Activated naive CD4-positive, alpha-beta T cell (primary cell): ENCODE measurements at places on chromosomes 6 and 20.

DNA sequence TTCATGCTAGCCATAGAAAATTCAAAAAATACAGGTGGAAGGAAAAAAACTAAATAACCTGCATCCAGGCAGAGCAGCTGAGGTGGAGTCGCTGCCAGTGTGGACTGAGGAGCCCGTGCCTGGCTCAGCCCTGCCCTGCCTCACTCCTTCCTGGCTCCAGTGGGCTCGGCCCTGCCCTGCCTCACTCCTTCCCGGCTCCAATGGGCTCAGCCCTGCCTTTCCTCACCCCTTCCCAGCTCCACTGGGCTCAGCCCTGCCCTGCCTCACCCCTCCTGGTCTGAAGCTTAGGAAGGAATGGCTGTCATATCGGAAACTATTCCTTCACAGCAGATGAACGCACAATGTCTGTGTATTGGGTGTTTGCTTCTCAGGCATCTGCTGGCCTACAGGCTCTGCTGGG is 142.1 kb downstream of the SMOC2 start:
- DNase-seq = no peak

DNA sequence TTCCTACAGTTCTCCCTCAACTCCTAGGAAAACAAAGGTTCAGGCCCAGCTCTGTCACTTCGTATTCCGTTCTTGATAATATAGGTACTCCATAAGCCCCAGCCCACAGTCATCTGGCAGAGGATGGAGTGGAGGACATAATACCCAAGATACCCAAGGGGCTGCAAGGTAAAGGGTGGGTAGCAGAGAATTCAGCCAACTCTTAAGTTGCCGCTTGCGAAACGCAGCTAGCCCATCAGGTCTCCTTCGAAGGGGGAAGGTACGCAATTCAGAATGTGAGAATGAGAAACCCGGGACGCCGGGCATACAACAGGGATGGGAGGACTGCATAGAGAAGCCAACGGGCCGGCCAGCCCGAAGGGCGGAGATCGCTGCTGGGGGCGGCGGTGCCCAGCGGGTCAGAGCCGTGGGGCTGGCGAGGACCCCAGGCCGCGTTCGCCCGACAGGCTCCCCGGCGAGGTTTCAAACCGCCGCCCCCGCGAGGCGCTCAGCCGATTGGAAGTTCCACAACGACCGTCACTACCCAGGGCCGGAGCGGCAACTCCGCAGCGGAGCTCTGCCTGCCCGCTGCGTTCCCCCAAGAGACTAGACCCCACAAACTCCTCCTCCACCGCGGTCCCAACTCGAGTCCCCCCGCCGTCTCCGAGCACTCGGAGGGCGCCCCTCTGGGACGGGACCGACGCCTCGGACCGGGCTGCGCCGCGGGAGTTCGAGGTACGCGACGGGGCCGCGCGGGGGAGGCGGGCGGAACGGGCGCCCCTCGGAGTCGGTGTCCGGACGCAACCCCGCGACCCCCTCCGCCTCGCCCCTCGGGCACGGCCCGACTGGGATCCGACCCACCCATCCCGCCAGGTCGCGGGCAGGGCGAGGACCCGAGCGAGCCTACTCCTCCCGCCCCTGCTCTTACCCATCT is 911 bp downstream of the CDK19 start:
- DNase-seq = peak; percentile 16

DNA sequence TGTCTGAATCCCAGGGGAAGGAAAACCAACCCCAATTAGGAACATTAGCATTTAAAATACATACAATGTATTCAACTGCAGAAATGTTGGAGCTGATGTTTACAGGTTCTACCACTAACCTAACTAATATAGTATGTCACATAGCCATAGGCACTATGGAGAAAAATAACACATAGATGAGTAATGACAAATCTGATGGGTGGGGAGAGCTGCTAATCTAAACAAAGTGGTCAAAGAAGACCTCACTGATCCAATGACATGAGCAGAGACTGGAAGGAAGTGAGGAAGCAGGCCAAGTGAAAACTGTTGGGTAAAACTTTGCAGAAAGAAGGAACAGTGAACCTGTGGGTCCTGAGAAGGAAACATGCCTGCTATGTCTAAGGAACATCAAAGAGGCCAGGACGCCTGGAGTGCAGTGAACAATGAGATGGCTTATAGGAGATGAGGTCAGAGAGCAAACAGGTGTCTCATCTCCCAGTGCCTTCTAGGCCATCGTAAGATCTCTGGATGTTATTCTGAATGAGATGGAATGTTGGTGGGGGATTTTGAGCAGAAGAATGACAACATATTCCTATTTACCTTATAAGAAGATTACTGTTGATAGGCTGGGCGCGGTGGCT is 135.7 kb downstream of the ALDH8A1 start:
- DNase-seq = no peak

DNA sequence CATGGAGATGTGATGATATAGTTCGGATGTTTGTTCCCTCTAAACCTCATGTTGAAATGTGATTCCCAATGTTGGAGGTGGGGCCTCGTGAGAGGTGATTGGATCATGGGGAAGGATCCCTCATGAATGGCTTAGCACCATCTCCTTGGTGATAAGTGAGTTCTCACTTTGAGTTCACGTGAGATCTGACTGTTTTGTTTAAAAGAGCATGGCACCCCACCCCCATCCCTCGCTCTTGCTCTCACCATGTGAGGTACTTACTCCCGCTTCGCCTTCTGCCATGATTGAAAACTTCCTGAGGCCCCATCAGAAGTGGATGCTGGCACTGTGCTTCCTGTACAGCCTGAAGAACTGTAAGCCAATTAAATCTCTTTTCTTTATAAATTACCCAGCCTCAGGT is 10.9 kb downstream of the SLC32A1 start:
- no peak for DNase-seq

- DNase-seq = no peak
Measured at GRCh38 chr6:29953001-29953441, 10.7 kb downstream of the HLA-A start.

- no peak for DNase-seq
Measured at GRCh38 chr6:154474648-154475428, 35.6 kb downstream of the CNKSR3 start.
